ENCODE measurements at places on chromosomes 2 and 18.

GRCh38 chr2:88626171-88627054 is 851 bp downstream of the EIF2AK3 start:
- DNase-seq = peak; percentile 33

DNA sequence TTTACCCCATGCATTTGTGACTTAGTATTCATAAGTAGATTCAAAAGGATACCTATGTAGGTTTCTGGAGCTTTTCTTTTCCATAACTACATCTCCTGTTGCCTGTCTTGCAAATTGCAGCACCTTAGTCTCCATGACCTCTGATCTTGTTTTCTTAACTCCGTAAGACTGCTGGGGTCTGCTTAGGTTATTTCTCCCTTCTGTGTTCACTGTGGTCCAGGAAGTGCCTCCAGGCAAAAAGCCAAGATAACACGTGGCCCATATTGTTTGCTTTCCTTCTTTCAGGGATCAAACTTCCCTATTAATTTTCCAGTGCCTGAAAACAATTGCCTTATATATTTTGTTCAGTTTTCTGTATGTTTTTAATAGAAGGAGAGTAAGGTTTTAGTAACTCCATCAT is 86.4 kb downstream of the GCA start:
- DNase-seq = no peak

GRCh38 chr2:241185961-241186360 is 2.5 kb upstream of the ANO7 start:
- no peak for DNase-seq

GRCh38 chr2:28589746-28590463 is 94.0 kb downstream of the PLB1 start:
- no peak for DNase-seq

GRCh38 chr2:63425606-63426005 is 162.7 kb downstream of the WDPCP start:
- no peak for DNase-seq

- DNase-seq = no peak
These were observed 219.7 kb upstream of the HS6ST1 start for GRCh38 chr2:128538396-128538795.

- DNase-seq = no peak
These were observed 42.4 kb downstream of the TMEM237 start for GRCh38 chr2:201600906-201601305.

- DNase-seq = no peak
These were observed 41.6 kb downstream of the TMEM17 start for GRCh38 chr2:62464221-62465007.

GRCh38 chr2:52387937-52388590 is 1356.1 kb upstream of the NRXN1 start:
- DNase-seq = no peak

DNA sequence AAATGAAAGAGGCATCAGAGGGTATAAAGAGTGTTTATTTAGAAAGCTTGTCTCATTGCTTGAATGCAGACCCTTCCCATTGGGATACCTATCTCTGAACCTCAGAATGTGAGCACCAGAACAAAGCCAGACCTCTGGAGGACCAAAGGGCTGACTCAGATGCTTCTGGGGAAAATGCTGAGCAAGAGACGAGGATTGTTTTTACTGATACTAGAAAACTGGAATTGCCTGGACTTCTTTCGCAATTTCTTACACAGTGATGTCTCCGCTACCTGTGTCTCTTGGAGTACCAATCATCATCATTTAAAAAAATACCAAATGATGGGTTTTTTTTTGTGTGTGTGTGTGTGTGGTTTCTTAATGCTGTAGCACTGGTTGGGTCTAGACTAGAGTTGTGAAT is 55.6 kb upstream of the CCDC85A start:
- DNase-seq = no peak

DNA sequence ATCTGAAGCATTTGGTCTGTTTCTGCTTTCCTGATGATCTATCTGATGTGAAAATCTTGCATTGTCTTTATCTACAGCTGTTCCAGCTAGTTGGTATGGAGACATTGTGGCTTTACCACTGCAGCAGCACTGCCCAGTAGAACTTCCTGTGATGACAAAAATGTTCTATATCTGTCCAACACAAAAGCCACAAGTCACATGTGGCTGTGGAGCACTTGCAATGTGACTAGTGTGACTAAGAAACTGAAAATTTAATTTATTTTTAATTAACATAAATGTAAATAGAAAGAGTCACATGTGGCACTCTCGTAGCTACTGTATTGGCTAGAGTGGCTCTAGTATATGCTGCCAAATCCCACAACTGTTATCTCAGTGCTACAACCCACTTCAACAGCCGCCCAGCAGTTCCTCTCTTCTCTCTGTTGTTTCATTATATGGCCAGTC is 425.7 kb downstream of the SETBP1 start:
- no peak for DNase-seq

- DNase-seq = peak; percentile 63
These were observed at the start of gene CD28 for GRCh38 chr2:203706403-203706802. CD28 (plus strand) TSS chr2:203706639; CDS start chr2:203706697, 58 bp downstream.

- no peak for DNase-seq
These were observed 13.5 kb upstream of the KLF11 start for GRCh38 chr2:10029875-10030223.

DNA sequence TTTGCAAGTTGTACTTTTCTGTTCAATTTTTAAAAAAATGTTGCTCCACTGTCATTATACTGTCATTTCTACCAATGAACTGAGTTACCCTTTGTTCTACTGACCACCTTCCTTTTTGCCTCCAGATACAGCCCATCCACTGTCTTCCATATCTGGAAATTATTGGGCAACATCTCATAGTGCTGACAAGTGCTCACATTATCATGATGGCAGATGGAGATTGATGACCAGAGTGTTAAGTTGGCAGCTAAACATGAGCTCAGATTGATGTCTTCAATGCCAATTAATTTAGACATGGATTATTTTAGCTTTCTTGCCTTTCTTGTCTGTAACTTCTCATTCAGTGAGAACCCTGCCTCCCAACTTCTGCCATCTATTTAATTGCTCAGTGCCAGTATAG is 76.6 kb downstream of the KIAA1328 start:
- DNase-seq = no peak

DNA sequence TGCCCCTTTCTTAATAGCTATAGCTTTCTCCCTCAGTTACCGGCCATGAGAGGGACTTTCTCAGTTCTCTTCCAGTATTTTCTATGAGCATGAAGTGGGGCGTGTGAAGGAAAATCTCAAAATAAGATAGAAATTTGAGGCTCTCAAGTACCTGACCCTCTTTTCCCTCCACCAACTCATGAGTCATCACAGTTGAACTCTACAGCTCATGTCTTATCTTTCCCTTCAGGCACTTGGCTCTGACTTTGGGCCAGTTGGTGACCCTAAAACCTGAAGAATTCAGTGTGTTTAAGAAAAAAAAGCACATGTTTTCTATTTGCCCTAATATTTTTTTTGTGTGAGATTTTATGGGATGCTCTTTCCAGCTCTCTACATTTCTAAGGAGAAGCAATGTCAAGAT is 896.7 kb upstream of the ZEB2 start:
- no peak for DNase-seq

- DNase-seq = no peak
These were observed 817 bp downstream of the DSC2 start for GRCh38 chr18:31101183-31102024.

DNA sequence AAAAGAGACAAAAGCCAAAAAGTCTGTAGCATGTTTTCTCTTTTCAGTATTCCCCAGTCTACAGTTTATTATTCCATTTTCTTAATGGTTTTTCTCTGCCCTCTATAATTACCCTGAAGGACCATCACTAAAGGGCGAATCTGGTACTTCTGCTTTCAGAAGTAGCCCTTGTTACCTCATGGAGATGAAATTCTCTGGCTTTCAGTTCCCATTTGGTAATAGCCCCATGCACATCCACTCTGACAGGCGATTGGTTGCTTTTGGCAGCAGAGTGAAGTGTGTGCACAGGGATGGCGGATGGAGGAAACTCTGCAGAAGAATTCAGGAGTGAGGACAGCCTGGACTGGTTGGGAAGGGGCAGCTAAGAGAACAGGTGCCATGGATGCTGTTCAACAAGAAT is 66.3 kb upstream of the NABP1 start:
- no peak for DNase-seq

- DNase-seq = no peak
These were observed 104.3 kb upstream of the PXDN start for GRCh38 chr2:1848599-1848995.

DNA sequence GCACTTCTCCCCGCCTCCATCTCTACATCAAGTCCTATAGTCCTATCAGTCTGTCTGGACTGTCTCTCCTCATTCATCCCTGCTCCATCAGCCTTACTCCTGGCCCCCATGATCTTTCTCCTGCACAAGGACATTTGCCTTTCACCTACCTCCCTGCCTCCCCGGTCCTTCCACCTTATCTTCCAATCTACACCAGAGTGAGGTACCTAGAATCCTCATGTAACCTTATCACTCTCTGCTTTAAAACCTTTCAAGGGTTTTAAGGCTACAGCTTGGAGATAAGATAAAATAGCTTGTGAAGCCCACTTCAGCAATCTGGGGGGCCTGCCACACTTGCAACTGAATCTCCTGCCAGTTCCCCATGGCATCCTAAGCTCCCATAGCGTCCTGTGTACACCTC is 12.8 kb downstream of the CDC42EP3 start:
- DNase-seq = no peak

DNA sequence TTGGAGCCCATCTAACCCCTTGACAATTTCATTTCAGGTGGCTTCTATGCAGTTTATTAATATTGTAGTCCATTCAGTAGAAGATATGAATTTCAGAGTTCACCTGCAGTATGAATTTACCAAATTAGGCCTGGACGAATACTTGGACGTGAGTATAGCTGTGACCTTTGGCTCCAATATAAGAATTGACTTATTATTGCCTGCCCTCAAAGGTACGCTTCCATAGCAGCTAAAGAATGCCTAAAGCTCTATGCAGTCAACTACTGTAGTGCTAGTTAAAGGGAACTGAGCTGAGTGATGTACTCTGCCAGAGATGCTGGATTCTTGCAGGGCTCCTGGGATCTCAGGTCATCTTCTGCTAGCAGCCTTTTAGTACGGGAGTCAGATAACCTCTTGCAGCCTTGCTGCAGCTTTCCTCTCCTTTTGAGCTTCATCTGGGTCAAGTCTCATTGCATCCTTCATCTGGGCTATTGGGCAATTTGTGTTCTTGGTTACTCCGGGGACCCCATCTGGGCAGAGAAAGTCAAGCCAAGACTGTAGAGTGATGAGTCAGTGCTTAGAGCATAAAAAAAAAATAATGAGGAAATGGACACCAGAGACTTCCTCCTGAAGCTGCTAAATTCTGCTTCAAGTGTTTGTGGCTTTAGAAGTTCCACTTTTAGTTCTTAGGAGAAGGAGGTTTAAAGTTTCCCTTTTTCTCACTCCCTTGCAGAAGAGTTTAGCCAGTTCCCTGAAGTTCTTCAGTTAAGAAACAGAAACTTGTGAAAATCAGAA is 105.6 kb downstream of the PRPF40A start:
- DNase-seq = no peak

GRCh38 chr2:127659408-127660290 is 13.7 kb downstream of the GPR17 start:
- no peak for DNase-seq

- DNase-seq = no peak
These were observed 63.3 kb upstream of the AGAP1 start for GRCh38 chr2:235430366-235431083.

- no peak for DNase-seq
These were observed 53.7 kb upstream of the BIN1 start for GRCh38 chr2:127160676-127161075.

GRCh38 chr2:7203056-7203467 is 285.9 kb downstream of the RNF144A start:
- peak; percentile 18 for DNase-seq

DNA sequence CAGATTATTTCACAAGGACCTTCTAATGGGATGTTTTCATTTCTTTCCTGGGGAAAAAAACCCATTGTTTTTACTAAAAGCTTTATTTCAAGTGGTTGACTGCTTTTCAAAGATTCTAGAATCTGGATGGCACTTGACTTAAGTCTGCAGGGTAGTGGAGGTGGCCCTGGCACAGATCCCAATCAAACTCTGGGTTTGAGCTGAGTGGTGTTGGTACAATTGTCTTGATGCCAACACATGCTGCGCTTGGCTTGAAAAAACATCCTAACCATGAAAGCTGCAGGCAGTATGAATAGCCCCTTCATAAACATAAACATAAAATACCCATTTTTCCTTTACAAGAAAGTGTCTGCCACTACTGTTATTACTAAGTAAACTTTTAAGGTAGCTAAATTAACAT is 3.6 kb downstream of the PAPOLG start:
- no peak for DNase-seq

DNA sequence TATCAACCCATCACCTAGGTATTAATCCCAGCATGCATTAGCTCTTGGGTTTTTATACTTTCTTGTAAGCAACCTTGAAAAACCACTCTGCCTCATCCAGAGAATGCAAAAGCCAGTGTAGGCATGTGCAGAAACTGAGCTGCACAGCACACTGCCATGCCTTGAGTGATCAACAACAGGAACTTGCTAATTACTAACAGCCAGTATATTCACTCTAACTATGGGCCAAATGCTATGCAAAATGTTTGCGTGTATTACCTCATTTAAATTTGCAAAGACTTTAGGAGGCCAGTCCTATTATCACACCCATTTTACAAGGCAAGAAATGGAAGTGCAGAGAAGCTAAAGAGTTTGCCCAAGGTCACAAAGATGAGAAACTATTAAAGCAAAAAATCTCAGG is 169.8 kb downstream of the PID1 start:
- no peak for DNase-seq

All from stimulated activated CD4-positive, alpha-beta T cell treated with anti-CD3 and anti-CD28 coated beads, TNF-alpha, amount 100 ng/mL, for 1 hour (primary cell).